ENCODE measurements at places on chromosomes 13 and 19.
A peak's percentile ranks its signal among the peaks of the same experiment; 100 is the strongest.

DNA sequence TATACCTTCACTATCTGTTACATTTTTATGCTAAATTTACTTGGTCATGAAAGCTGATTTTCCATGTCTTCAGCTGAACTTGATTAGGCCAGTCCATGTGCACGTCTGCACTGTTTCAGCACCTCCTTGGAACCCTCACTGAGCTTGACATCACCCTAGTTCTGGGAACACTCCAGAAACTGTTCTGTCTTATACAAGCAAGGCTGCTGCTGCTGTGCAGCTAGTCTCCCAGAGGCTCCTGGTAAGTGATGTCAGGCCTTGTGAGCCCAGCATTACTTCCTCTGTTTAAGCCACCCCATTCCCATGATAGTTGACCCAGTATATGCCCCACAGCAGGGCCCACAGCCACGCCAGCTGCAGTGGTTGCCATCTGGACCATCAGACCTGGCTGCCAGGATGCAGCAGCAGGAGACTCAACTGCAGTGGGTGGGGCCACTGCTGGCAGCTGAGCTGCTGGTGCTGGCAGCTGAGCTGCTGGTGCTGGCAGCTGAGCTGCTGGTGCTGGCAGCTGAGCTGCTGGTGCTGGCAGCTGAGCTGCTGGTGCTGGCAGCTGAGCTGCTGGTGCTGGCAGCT, 90.5 kb upstream of the AKAP11 start:
- no peak for DNase-seq

DNA sequence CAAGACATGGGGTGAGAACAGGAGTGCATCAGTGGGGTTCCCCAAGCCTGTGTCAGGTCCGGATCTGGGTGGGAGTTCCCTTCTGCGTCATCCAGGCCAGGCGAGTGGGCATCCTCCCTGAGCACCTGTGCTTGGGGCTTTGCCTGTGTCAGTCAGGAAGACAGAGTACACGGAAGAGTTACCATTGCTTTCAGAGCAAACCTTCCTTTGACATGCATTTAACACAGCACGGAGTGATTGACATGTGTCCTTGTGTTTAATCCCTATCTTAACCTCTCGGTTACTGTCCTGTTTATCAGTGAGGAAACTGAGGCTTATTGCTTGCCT, 47.6 kb downstream of the CAPN12 start:
- no peak for DNase-seq

- no peak for DNase-seq
These were observed 25.8 kb upstream of the CYP2S1 start for GRCh38 chr19:41166944-41167804.

GRCh38 chr13:31880851-31881494, 141.6 kb downstream of the RXFP2 start:
- no peak for DNase-seq

- DNase-seq, result no peak
These were observed 7.6 kb downstream of the ZNF418 start for GRCh38 chr19:57927587-57927986.

DNA sequence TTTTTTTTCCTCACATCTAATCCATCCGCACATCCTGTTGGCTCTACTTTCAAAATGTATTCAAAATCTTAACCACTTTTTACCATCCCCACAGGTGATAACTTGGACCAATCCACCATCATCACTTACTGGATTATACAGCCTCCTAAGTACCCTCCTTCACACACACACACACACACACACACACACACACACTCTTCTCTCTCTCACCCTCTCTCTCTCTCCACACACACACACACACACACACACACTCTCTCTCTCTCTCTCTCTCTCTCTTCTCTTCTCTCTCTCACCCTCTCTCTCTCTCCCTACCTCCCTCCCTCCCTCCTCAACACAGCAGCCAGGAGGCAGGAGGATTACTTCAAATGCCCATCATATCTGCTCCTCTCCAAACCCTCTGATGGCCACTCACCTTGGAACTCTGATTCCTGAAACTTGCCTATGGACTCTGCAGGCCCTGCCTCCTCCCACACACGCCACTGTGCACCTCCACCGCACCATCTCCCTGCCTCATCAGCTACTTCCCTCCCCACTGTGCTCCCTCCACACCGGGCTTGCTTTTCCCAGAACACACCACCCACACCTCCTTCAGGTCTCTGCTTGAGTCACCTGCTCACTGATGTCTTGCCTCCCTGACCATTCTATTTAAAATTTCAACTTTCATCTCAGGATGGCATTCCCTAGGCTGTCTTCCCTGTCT, 39.7 kb downstream of the RCBTB2 start:
- no peak for DNase-seq

GRCh38 chr13:51093574-51093973, 17.5 kb downstream of the C13orf42 start:
- no peak for DNase-seq

DNA sequence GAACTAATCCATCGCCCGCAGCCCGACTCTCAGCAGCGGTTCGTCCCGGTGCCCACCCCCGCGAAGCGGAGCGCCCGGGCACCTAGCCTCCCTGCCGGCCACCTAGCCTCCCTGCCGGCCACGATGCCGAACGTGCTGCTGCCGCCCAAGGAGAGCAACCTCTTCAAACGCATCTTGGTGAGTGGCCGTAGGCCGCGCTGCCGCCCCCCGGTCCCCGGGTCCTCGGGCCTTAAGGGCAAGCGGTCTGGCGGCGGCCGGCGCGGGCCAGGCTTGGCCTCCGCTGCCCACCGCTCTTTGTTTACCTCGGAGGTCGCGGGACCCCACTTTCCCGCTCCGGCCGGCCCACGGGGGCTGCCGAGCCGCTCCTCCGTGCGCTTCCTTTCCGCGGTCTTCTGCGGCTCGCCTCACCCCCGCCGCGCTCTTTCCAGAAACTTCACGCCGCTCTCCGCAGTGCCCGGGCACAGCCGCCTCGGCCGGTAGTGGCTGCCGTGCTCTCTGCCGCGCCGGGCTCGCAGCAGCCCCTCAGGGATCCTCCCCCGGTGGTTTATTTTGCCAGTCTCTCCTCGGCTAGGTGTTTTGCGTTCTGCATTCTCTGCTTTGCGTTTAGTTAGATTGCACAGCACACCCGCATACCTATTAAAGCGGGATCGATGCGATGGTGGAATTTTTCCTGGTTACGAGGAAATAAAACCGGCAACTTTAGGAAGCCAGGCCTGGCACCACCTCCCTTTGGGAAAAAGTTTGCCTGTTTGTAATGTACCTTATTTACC, 524 bp downstream of the NAA16 start:
- DNase-seq, result peak; percentile 52

- no peak for DNase-seq
These were observed 1345.1 kb upstream of the PCDH20 start for GRCh38 chr13:62760724-62761123.

DNA sequence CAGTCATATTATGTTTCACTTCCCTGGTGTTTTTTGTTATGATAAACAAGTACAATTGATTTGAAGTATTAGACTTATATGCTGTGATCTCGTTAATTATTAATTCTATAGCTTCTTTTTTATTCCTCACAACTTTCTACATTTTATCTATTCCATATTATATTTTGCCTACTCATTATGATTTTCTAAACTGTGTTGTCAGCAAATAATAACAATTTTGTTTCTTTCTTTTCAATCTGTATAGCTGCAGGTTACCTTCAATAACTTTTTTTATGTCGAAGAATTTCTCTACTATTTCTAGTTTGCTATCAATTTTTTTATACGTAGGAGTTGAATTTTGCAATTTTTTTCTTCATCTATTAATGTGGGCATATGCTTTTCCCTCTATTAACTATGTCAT, 304.4 kb downstream of the PCDH17 start:
- no peak for DNase-seq

DNA sequence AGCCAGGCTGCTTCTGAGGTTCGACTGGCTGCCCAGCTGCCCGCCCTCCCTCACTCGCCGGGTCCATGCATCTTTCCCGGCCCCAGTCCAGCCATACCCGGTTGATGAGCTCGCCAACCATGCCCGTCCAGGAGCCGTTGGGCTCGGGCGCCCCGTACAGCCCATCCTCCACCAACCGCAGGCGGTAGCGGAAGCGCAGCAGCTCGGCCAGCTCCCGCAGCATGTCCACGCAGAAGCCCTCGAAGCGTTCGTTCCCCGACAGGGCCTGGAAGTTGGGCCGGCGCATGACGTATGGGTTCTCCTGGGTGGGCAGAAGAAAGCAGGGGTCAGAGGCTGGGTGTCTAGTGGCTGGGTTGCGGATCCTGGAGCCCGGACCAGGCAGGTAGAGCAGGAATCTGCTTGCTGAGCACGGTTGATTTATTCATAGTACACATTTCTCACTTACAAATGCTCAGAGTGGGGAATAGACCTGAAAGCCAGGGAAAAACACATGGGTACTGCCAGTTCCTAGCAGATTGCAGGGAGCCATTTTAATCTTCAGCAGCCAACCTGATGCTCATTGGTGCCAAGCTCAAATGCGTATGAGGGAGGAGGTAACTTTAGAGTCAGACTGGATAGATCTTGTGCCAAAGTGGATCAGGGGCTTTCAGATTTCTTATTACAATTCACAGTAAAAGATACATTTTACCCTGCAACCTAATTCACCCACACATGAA, 27.4 kb downstream of the GRIK5 start:
- DNase-seq, result no peak

GRCh38 chr19:38649305-38650171, 2.1 kb downstream of the ACTN4 start:
- no peak for DNase-seq

DNA sequence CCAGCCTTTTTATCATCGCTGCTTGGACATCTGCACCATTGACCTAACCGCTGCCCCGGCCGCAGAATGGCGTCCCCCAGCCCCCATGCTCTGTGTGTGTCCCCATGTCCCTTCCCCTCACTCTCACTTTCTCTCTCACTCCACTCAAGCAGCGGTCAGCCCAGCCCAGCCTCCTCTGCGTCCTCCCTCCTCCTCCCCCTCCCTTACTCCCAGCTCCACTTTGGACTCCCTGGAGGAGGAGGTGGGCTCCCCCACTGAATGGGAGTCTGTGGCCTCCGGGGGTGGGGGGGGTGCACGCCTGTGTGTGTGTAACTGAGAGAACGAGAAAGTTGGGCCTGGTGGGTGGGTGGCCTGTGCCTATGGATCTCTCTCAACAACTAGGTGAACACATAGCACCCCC, 2.2 kb downstream of the MAP2K7 start:
- no peak for DNase-seq

DNA sequence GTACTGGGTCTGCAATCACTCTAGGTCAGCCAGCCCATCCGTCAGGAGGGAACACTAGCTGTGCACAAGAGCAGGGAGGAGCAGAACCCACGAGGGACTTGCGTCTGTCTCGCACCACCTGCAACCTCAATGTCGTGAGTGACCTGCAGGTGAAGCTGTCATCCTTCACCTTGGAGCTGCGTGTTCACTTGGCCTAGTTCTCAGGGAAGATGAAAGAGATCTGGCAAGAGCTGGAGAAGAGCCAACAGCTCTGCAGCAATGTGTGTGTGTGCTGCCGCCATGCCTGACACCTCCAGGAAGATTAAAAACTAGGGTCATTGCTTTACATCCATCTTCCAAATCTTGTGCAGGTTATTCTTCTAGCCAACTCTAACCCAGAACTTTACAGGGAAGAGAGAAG, 117.6 kb upstream of the MRI1 start:
- DNase-seq, result no peak

- DNase-seq, result no peak
These were observed 25.1 kb upstream of the ZNF850 start for GRCh38 chr19:36797786-36798108.

DNA sequence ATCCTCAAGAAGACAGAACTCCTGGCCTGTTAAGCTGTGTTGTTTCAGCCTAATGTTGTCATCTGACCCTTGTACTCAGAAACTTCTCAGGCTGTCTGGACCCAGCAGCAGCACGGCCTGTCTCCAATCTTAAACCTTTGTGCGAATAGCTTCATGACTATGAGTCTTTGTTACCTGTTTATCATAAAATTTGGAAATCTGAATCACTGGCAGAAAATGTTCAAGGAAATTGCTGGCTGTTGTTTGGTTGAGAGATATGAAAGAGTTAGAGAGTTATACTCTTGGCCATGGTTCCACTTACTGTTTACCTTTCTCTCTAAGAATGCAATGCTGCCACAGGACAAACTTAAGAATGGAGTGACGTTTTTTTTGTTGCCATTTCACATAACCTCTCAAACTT, 59.6 kb downstream of the EFNB2 start:
- DNase-seq, result no peak

DNA sequence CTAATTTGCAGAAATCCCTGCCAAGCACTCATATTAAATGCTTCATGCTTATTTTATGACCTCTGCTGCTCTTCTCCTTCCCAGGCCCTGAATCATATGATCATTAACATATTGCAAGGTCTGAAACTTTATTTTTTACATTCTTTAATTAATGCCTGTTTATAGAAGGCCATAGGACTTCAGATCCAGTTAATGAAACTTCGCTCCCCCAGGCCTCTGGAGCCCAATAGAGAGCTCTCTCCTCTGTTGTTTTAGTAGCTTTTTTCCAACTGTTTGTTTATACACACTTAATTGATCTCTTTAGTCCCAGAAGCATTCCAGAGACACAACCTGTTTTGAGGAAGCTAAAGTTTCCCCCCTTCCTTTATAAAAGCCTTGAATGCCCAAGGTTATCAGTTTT, 68.3 kb downstream of the DACH1 start:
- no peak for DNase-seq

- DNase-seq, result no peak
These were observed 145.1 kb upstream of the UFM1 start for GRCh38 chr13:38204556-38204955.

GRCh38 chr19:21439201-21439751, 42.3 kb downstream of the ZNF493 start:
- DNase-seq, result no peak

GRCh38 chr19:40954573-40954972, 36.5 kb upstream of the CYP2B6 start:
- DNase-seq, result no peak

GRCh38 chr13:75938811-75939560, 302.9 kb downstream of the LMO7 start:
- DNase-seq, result no peak

- no peak for DNase-seq
These were observed 153.6 kb downstream of the KATNAL1 start for GRCh38 chr13:30153545-30154426.

DNA sequence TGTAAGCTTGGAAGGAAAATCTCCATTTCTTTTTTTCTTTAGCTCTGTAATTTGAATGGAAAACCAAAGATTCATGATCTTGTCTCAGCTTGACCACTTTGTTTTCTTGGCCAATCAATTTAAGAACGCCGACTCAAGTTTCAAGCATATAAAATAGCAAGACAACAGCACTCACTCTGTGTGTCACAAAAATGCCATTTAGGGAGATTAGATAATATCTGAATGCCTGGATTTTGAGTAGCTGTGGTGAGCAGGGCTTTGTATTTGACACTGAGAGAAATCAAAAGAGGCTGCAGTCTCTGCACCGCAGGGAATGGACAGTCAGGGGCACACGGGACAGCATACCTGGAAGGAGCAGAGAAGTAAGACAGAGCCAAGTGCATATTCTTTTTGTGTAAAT, 209.5 kb upstream of the SLC10A2 start:
- DNase-seq, result no peak

GRCh38 chr19:1087813-1088415, 7.3 kb downstream of the POLR2E start:
- DNase-seq, result no peak

GRCh38 chr19:47661161-47661560, 52.1 kb upstream of the EHD2 start:
- DNase-seq, result no peak

- DNase-seq, result no peak
These were observed 216.9 kb downstream of the DNAJC15 start for GRCh38 chr13:43240278-43240677.
